ENCODE measurements at places on chromosomes 4 and X.

GRCh38 chr4:94412658-94413038 is 39.1 kb upstream of the PDLIM5 start:
- DNase-seq, result no peak
- H3K27me3 ChIP-seq, result no peaks in the 10 kb centered on the region
- no peak overlapping the region for H3K4me3 ChIP-seq
- no peaks in the 10 kb centered on the region for H3K36me3 ChIP-seq

- H3K27me3 ChIP-seq, result no peaks in the 10 kb centered on the region
- no peak for DNase-seq
- H3K4me1 ChIP-seq, result no peaks in the 10 kb centered on the region
- no peaks in the 10 kb centered on the region for H3K36me3 ChIP-seq
- H3K4me3 ChIP-seq, result no peak overlapping the region
These were observed 18.4 kb upstream of the CWH43 start for GRCh38 chr4:48967631-48968030.

DNA sequence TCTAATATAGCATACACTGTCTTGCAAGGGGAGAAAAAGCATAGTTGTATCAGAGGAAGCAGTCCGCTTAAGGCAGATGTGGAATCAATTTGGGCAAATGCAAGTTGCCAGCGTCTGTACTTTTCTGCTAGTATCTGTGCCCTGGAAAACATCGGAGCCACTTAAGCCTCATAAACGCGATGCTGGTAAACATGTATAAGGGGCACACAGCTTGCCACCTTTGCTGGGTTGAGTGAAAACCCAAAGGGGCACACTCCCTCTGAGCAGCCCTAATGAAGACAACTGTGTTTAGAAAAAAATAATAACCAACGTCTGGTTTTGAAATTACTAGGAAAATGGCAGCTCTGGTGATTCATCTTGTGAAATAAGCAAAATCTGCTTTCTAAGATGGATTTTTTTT is 24.3 kb downstream of the SMIM20 start:
- DNase-seq, result no peak
- no peak overlapping the region for H3K4me3 ChIP-seq
- no peak overlapping the region for H3K27ac ChIP-seq

GRCh38 chr4:150325872-150326271 is 247.6 kb downstream of the DCLK2 start:
- H3K27ac ChIP-seq, result no peak overlapping the region
- peaks cover 3% of the 10 kb centered on the region for H3K4me1 ChIP-seq
- H3K4me3 ChIP-seq, result no peak overlapping the region
- no peaks in the 10 kb centered on the region for H3K36me3 ChIP-seq

DNA sequence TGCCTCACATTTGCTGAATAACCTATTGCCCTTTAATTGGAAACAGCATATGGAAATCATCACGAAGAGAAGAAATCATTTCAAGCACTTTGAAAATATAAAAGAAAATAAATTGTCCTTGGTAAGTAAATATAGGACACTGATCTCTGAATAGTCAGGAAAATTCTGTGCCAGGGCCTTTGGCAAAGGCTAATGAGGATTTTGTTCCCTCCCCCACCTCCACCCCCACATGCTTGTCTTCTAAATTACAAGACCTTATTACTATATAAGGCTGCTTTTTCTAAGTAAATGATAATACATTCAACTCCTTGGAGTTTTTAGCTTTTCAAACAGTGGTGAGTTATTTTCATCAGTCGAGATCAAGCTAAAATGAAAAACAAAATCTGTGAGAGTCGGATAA is 15.8 kb downstream of the SYNPO2 start:
- no peaks in the 10 kb centered on the region for H3K4me1 ChIP-seq
- no peak overlapping the region for H3K4me3 ChIP-seq
- no peaks in the 10 kb centered on the region for H3K27me3 ChIP-seq
- H3K27ac ChIP-seq, result no peak overlapping the region

- H3K4me3 ChIP-seq, result no peak overlapping the region
- DNase-seq, result no peak
- H3K27ac ChIP-seq, result no peak overlapping the region
- no peaks in the 10 kb centered on the region for H3K27me3 ChIP-seq
These were observed 43.9 kb downstream of the LUZP4 start for GRCh38 chrX:115333446-115333845.

DNA sequence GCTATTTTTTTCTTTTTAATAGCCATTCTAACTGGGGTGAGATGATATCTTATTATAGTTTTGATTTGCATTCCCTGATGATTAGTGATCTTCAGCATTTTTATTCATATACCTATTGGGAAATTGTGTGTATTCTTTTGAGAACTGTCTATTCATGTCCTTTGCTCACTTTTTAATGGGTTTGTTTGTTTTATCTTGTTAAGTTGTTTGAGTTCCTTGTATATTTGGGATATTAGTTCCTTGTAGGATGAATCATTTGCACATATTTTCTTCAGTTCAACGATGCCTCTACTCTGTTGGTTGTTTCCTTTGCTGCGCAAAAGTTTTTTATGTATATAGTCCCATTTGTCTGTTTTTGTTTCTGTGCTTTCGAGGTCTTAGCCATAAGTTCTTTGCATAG is 43.1 kb upstream of the DRP2 start:
- H3K27me3 ChIP-seq, result no peaks in the 10 kb centered on the region
- H3K4me3 ChIP-seq, result no peak overlapping the region
- no peak overlapping the region for H3K27ac ChIP-seq
- no peaks in the 10 kb centered on the region for H3K4me1 ChIP-seq

GRCh38 chrX:133918361-133918771 is 67.0 kb downstream of the GPC3 start:
- no peaks in the 10 kb centered on the region for H3K27me3 ChIP-seq
- no peak overlapping the region for H3K27ac ChIP-seq
- no peak for DNase-seq
- no peaks in the 10 kb centered on the region for H3K36me3 ChIP-seq
- H3K4me1 ChIP-seq, result no peaks in the 10 kb centered on the region

GRCh38 chr4:185656467-185656931 is 121.2 kb upstream of the PDLIM3 start:
- H3K4me1 ChIP-seq, result peaks cover 10% of the 10 kb centered on the region
- no peaks in the 10 kb centered on the region for H3K27me3 ChIP-seq
- no peak overlapping the region for H3K27ac ChIP-seq
- DNase-seq, result peak; percentile 32
- H3K4me3 ChIP-seq, result no peak overlapping the region

GRCh38 chr4:109803924-109804571 is 2.2 kb upstream of the CFI start:
- no peaks in the 10 kb centered on the region for H3K27me3 ChIP-seq
- no peaks in the 10 kb centered on the region for H3K4me1 ChIP-seq
- peak; percentile 83 for DNase-seq

- H3K4me1 ChIP-seq, result peaks cover 2% of the 10 kb centered on the region
- H3K27ac ChIP-seq, result no peak overlapping the region
- H3K36me3 ChIP-seq, result peaks cover 3% of the 10 kb centered on the region
- no peak for DNase-seq
These were observed 48.6 kb downstream of the PDGFRA start for GRCh38 chr4:54277691-54278090.

DNA sequence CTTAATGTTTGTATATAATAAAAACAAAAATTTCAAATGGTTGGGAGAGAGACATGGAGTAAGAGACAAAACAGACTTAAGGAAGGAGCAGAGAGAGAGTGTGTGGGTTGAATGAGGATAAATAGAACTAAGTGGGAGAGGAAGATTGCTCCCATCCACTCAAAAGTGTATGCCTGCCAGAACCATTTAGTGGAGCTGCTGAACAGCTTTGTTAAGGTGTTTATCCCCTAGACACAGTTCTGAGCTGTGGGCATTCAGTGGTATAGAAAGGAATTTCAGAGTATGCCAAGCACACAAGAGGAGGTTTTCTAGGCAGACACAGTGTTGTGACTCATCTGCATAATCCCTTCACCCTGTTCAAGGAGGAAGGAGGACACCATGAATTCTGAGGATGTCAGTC is 508.6 kb upstream of the EPHA5 start:
- no peak overlapping the region for H3K4me3 ChIP-seq
- no peaks in the 10 kb centered on the region for H3K36me3 ChIP-seq
- peak; percentile 19 for DNase-seq
- H3K27me3 ChIP-seq, result no peaks in the 10 kb centered on the region
- H3K27ac ChIP-seq, result no peak overlapping the region
- no peaks in the 10 kb centered on the region for H3K4me1 ChIP-seq

GRCh38 chr4:16125571-16126445 is 42.0 kb upstream of the PROM1 start:
- DNase-seq, result peak; percentile 68
- no peaks in the 10 kb centered on the region for H3K36me3 ChIP-seq
- no peak overlapping the region for H3K27ac ChIP-seq
- no peaks in the 10 kb centered on the region for H3K27me3 ChIP-seq

DNA sequence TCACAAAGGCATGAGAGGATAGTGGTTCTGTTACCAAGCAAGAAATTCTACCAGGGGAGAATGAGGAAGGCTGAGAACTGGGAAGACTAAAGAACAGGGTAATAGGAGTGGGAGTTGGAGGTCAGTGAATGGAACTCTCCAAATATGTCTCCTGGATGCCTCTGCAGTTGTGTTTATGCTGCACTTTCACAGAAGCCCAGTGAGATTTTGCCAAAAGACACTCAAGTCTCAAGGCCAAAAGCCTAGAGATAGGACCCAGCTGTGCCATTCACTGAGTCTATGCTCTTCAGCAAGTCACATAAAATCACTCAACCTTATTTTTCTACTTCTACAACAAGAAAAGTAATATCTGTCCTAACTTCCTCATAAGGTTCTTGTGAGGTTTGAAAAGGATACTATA is 285.4 kb downstream of the UNC5C start:
- no peak overlapping the region for H3K27ac ChIP-seq
- H3K36me3 ChIP-seq, result no peaks in the 10 kb centered on the region
- H3K4me3 ChIP-seq, result no peak overlapping the region

- no peak overlapping the region for H3K27ac ChIP-seq
- no peak for DNase-seq
- H3K27me3 ChIP-seq, result no peaks in the 10 kb centered on the region
- H3K36me3 ChIP-seq, result no peaks in the 10 kb centered on the region
These were observed 317.9 kb downstream of the RAB28 start for GRCh38 chr4:13166214-13166613.

- H3K27ac ChIP-seq, result no peak overlapping the region
- no peak for DNase-seq
- H3K4me1 ChIP-seq, result peaks cover 10% of the 10 kb centered on the region
These were observed 34.2 kb downstream of the TSC22D3 start for GRCh38 chrX:107741404-107741790.

DNA sequence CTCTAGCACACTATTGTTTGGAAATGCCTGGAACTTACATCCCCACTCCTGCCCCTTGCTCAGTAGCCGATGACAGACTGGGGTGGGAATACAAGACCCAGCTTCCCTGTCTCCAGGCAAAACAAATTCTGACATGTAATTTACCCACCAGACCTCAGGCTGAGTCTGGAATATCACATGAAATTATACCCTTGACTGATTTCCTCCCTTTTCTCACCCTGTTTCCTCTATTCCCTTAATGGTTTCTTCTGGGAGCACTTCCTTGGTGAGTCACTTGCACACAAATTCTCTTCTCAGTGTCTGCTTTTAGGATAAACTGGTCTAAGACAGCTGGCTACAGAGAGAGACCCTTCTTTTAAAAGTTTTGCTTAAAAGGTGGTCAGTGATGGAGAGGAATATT is 65.8 kb upstream of the DIPK2B start:
- no peak for DNase-seq
- H3K36me3 ChIP-seq, result no peaks in the 10 kb centered on the region
- no peaks in the 10 kb centered on the region for H3K4me1 ChIP-seq
- no peak overlapping the region for H3K27ac ChIP-seq

GRCh38 chr4:163662768-163663167 is 168.3 kb downstream of the TMA16 start:
- H3K4me1 ChIP-seq, result no peaks in the 10 kb centered on the region
- H3K4me3 ChIP-seq, result no peak overlapping the region
- DNase-seq, result no peak
- H3K27me3 ChIP-seq, result no peaks in the 10 kb centered on the region
- no peaks in the 10 kb centered on the region for H3K36me3 ChIP-seq

- H3K4me1 ChIP-seq, result no peaks in the 10 kb centered on the region
- no peaks in the 10 kb centered on the region for H3K36me3 ChIP-seq
- peak overlapping the region; percentile 6 for H3K27ac ChIP-seq
- no peak overlapping the region for H3K4me3 ChIP-seq
These were observed 131.2 kb upstream of the PCDH18 start for GRCh38 chr4:137663251-137664045.

GRCh38 chrX:2520539-2520938 is 19.8 kb upstream of the DHRSX start:
- no peak overlapping the region for H3K27ac ChIP-seq
- H3K36me3 ChIP-seq, result no peaks in the 10 kb centered on the region
- no peak for DNase-seq
- no peak overlapping the region for H3K4me3 ChIP-seq
- H3K4me1 ChIP-seq, result no peaks in the 10 kb centered on the region

DNA sequence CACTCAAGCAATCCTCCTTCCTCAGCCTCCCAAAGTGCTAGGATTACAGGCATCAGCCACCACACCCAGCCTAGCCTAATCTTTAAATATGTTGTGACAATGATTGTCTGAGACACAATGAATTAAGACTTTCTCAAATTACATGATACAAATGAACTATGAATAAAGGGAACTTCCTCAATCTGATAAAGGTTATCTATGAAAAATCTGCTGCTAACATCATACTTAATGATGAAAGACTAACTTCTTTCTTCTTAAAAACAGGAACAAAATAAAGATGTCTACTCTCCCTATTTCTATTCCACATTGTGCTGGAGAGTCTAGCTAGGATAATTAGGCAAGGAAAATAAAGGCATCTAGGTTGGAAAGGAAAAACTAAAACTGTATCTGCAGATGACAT is 60.0 kb downstream of the PDHA1 start:
- no peak overlapping the region for H3K27ac ChIP-seq
- no peaks in the 10 kb centered on the region for H3K4me1 ChIP-seq

- no peak overlapping the region for H3K4me3 ChIP-seq
- no peak overlapping the region for H3K27ac ChIP-seq
- no peaks in the 10 kb centered on the region for H3K36me3 ChIP-seq
- no peak for DNase-seq
- no peaks in the 10 kb centered on the region for H3K27me3 ChIP-seq
These were observed 259.7 kb downstream of the BMPR1B start for GRCh38 chr4:95017305-95018064.

Data from mesendoderm (in vitro differentiated cells).